AG04449 (cell line): ENCODE measurements at places on chromosomes 2 and 18.

DNA sequence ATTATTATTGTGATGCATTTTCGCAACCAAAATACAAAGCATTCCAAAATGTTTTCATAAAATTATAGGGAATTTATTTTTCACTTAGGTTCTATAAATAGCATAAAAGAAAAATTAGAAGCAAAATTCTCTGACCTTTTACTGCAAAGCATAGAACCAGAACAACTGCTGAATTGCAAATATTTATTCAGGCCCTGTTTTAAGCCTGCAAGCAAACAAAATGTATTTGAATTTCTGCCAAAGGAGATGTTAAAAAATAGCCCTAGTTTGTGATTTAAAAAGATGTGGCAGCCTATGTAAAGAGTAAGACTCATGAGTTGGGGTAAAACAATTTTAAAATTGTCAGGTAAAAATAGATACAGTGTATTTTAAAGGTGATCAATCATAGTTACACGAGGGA lies 138.1 kb downstream of the KCNJ3 start:
- no peak for DNase-seq

GRCh38 chr2:69685321-69686048 lies 41.9 kb upstream of the AAK1 start:
- no peak for DNase-seq

GRCh38 chr2:171158790-171159371 lies 1.8 kb downstream of the TLK1 start:
- DNase-seq: no peak

- no peak for DNase-seq
Observed at GRCh38 chr2:149063177-149063576, 24.7 kb downstream of the LYPD6B start.

DNA sequence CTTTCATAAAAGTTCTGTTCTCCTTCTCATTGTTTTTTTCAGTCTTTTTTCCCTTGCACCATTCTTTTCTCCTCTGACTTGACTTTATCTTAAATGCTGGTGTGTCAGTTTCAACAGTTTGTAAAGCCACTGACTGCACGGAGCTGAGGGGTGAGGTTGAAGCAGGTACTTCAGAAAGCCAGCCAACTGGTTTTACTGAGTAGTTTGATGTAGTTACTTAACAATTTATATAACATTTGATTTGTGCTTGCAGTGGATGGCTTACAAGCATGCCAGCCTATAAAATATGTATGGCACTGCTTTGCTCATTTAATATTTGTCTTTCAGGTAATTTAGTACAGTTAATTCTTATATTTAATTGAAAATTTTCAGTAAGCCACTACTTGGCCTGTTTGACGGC lies 55.4 kb downstream of the FAM171B start:
- no peak for DNase-seq

DNA sequence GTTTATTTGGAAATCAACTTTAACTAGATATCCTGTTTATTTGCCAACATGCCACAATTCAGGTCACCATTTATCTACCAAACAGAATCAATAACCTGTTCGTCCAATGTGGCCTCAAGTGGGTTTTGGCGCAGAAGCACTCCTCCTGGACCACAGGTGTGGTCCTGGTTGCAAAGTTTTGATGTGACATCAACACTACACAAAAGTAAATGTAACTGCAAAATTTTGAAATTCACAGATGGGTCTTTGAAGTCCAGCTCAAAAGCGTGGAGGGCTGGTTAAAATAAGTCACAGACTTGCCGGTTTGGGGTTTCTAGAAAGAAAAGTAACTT lies 474 bp upstream of the GCA start:
- DNase-seq: no peak

GRCh38 chr2:2010251-2010650 lies 265.9 kb upstream of the PXDN start:
- DNase-seq: no peak

GRCh38 chr2:3344897-3345296 lies 32.7 kb downstream of the EIPR1 start:
- DNase-seq: no peak

DNA sequence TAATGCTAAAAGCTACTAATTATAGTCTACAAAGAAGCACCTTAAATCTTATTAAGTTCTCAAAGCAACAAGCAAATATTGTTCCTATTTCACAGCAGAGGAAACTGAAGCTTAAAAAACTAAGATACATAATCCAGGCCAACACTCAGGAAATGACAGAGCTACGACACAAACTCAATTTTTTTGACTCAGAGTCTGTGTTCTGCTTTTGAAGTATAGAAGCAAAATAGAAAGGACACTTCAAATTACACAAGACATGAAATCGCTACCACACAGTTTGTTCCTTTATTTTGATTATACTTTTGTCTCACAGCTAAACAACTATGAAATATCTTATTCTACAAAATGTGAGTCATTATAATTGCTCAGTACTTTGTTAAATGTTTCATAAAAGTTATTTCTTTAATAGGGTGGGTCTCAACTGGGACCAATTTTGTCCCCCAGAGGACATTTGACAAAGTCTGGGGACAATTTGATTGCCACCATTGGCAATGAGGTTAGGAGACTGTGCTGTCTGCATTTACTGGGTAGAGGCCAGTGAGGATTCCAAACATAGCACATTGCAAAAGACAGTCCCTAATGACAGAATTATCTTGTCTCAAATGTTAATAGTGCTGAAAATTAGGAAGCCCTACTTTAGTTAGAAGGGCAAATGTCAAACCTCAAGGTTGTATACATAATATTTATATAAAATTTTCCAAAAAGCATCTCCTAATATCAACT lies 101.5 kb upstream of the GRB14 start:
- no peak for DNase-seq

- no peak for DNase-seq
Observed at GRCh38 chr18:23995180-23995579, 19.4 kb upstream of the TTC39C start.

DNA sequence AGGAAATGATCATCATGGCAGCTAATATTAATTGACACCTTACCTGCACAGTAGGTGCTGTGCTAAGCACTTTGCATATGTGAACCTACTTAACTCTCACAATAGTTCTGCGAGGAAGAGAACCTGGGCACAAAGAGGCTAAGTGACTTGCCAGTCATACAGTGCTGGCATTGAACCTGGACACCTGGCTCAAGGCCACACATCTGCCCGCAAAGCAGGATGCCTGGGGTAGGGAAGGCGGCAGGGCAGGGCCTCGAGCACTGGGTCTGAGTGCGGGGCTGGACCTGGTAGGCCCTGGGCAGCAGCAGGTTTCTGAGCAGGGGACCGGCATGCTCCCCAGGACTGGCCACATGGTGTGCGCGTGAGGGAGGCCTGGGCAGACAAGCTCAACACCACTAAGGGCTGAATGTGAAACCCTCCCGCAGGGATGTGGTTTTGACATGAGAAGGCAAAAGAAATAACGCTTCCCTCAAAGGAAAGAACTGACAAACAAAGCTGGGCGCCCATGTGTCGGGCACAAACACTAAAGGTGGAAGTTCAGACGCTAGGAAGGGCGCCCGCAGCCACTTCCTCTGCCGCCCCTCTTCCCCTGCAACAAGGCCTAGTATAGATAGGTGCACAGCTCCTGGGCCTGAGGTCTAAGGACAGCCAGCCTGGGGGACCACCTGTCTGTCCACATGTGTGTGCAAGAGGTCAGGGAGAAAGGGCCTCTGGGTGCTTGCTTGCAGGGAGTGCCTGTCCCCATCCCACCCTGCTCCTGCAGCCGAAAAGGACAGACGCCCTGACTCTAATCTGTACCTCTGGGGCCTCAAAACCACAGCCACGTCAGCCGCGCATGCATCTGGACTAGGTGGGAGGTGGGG lies 92.5 kb downstream of the ZFP36L2 start:
- no peak for DNase-seq

DNA sequence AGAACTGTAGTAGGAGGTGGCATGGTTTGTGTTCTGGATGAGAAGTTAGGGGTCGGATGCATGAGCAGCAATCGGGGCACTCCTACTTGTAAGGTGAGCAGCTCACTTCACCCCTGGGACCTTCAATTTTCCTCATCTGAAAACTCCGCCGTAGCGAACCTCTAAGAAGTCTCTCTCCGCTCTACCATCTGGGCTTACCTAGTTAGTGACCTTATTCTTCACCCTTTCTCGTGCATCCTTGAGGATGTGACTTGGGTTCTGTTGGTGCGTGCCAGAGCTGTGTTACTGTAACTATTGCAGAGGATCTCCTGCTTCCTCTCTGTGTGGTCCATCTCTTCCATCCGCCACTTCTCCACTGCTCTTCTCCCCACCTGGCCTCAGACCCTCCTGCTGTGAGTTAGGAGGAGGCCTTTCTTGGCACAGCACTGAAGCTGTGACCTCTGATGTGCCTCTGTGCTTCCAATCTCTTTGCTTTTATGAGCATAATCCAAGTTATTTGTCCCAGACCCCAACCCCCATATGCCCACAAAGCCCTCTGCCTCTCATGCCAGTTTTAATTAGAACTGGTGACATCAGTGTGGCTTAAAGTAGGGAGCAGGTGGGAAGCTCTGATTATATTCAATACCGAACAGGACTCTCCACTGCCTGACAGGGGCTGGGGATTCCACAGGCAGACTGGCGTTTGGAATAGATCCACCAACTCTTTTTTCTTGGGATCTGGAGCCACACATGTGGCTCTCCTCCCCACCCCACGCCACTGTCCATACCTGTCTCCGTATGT lies 178.4 kb downstream of the BCL2 start:
- DNase-seq: no peak

DNA sequence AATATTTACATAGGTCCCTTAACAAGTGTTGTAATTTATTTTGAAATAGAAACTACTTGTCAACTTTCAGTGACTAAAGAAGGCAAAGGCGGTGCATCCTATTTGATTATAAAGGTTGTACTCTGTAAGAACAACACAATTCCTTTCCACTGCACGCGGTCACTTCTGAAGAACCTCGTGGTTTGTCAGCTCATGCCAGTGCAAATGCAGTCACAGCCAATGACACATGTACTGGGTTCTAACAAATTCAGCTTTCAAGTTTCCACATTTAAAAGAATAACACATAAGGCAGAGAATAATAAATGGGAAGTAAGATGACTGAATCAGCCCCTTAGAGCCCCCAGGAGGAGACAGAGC lies 39.7 kb downstream of the CYB5A start:
- no peak for DNase-seq

GRCh38 chr2:45261746-45262145 lies 252.5 kb upstream of the SIX2 start:
- no peak for DNase-seq

GRCh38 chr2:63891488-63892030 lies 49.9 kb downstream of the UGP2 start:
- DNase-seq: no peak

- DNase-seq: no peak
Observed at GRCh38 chr2:231525248-231526163, 4.7 kb downstream of the NMUR1 start.

DNA sequence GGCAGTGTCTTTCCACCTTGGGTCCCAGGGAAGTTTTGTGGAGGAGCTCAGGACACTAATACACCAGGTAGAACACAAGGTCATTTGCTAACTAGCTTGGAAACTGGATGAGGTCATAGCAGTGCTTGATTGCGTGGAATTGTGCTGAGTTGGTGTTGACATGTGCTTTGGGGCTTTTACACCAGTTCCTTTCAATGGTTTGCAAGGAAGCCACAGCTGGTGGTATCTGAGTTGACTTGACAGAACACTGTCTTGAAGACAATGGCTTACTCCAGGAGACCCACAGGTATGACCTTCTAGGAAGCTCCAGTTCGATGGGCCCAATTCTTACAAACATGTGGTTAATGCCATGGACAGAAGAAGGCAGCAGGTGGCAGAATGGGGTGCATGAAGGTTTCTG lies 5.9 kb downstream of the CTLA4 start:
- DNase-seq: no peak

- DNase-seq: no peak
Observed at GRCh38 chr2:134683561-134684112, 35.2 kb downstream of the TMEM163 start.

DNA sequence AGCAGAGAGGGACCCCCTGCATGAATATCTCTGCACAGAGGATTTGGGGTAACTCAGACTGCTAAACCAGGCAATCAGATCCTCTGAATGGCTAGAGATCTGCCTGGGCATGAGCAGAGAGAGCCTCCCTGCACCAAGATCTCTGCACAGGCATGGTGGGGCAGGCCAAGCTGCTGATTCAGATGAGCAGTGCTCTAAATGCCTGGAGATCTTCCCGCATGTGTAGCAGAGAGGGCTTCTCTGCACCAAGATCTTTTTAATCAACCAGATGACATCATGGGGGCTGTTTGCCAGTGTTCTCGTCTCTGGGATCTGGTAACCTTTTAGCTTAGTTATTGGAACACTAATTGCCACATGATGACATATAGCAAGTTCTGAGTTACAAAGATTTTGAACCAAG lies 301.3 kb upstream of the GALNT5 start:
- DNase-seq: no peak

DNA sequence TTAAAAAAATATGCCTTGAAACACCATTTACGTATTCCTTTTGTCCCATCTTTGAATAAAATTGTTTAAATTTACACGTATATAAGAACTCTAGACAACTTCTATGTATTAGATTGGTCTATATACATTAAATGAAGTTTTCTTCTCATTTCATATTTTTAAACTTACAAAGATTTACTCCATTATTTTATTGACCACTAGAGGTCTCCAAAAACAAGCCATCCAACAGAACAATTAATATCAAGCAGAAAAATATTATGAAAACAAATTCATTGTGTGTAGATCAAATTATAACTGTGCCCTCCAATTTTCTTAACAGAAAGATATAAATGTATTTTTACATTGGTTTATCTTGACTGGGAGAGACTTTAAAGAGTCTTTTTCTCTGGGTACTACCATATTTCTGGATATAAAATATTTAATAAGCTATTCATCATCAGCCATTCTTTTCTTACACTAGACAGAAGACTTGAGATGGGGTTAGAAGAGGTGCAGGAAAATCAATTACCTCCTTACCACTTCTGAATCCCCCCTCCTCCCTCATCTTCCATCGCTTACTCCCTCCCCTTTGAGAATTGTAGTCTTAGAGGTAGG lies 66.5 kb downstream of the DPP4 start:
- no peak for DNase-seq
